ENCODE measurements at places on chromosomes 5 and 9. TPM values are rescaled to one million over a fixed set of nuclear protein-coding genes. Genes with fewer than 3 reads are reported as not detected.

Gene NAA35
- 20.5 TPM for total RNA-seq

Gene ARID3C
- total RNA-seq, result under 0.01 TPM

Gene HTR4
- not detected for total RNA-seq

Gene OSMR
- 102 TPM for total RNA-seq

Gene EGFL7
- total RNA-seq, result 7.9 TPM

- no peak for DNase-seq
- H3K4me3 ChIP-seq, result no peak overlapping the region
- H3K27me3 ChIP-seq, result no peaks in the 10 kb centered on the region
- no peak overlapping the region for H3K27ac ChIP-seq
Measured at GRCh38 chr9:3676766-3677165, 151.0 kb upstream of the RFX3 start.

DNA sequence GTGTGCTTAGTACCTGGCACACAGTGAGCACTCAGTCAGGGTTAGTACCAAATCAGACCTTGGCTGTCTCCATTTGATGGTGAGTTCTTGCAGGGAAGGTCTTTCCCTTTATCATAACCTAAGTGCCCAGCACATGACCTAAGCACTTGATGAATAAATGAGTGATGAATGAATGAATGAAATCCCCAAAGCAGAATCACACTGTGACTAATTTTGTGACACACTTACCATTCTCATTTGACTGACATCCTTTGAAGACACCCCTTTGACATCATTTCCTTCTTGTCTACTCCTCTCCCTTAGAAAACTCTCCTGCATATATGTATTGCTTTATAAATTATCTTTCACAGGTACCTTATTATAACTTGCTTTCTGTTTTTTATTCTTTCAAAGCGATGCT is 130.2 kb upstream of the ELL2 start:
- DNase-seq, result no peak
- no peak overlapping the region for H3K27ac ChIP-seq
- no peaks in the 10 kb centered on the region for H3K36me3 ChIP-seq
- peaks cover 3% of the 10 kb centered on the region for H3K4me1 ChIP-seq
- no peak overlapping the region for H3K4me3 ChIP-seq
- H3K27me3 ChIP-seq, result no peaks in the 10 kb centered on the region

DNA sequence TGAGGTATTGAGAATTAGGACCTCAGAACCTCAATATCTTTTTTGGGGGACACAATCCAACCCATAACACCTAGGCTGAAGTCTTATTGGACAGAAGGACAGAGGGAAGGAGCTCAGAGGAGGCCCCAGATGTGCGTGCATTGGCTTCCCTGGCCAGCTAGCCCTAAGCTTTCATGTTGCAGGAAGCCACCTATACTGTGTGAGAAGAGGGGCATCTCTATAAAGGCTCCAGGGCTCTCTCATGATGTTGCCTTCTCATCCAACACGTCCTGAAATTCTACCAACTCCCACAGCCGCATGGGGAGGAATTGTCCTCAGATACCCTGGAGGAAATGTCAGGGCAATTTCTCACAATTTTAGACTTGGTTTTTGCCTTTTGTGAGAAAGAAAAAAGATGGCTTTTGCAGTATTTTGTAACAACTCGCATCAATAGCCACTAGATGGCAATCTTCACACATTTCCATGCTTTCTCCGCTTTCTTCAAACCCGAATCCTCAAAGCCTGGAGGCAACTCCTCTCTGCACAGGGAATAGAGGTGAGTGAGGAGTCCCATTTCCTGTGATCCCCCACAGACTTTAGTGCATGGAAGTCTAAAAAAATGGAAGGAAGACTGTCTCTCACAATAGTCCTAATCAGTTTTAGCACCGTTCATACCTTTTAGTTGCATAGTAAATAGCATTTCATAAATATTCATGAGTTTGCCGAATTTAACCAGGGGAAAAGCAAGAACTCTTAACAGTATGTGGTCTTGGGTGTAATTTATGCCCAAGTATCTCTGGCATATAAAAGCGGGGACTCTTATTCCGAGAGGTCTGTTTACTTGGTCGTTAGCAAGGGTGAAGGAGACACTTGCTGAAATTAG is 7.4 kb upstream of the PPP3R2 start:
- DNase-seq, result peak; percentile 28
- H3K36me3 ChIP-seq, result no peaks in the 10 kb centered on the region
- H3K27me3 ChIP-seq, result no peaks in the 10 kb centered on the region

DNA sequence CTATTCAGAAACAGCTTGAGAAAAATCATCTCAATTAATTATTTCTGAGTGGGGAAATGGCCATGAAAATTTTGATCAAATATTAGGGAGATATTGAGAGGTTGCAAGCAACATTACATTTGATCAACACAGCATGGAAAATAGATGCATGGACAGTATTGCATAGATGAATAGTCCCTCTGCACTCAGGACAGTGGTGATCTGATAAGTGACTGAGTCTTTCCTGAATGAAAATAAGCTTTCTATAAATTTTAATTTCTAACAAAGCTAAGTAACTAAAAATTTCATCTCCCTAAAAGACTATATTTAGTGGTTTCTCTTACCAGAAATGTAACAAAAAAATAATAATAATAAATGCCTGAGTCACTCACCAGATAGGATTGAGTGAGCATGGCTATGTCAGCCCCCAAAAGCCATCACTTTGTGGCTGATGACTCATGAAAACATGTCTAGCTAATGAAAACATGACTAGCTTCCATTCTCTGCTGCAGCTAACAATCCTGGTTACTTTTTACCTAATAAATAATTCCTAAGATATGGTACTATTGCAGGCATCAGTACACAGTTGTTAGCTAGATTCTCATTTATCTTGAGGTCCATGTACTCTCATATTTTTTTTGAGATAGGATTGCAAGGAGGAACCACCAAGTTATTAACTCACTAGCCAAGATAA is 1294.8 kb upstream of the ACO1 start:
- no peak overlapping the region for H3K27ac ChIP-seq
- no peaks in the 10 kb centered on the region for H3K27me3 ChIP-seq
- peak; percentile 77 for DNase-seq
- H3K4me1 ChIP-seq, result no peaks in the 10 kb centered on the region
- H3K4me3 ChIP-seq, result no peak overlapping the region
